NCI-H1694 treated with DMSO at 0.1 percent for 48 hours (cell line): ENCODE measurements at places on chromosomes 1 and 21.

DNA sequence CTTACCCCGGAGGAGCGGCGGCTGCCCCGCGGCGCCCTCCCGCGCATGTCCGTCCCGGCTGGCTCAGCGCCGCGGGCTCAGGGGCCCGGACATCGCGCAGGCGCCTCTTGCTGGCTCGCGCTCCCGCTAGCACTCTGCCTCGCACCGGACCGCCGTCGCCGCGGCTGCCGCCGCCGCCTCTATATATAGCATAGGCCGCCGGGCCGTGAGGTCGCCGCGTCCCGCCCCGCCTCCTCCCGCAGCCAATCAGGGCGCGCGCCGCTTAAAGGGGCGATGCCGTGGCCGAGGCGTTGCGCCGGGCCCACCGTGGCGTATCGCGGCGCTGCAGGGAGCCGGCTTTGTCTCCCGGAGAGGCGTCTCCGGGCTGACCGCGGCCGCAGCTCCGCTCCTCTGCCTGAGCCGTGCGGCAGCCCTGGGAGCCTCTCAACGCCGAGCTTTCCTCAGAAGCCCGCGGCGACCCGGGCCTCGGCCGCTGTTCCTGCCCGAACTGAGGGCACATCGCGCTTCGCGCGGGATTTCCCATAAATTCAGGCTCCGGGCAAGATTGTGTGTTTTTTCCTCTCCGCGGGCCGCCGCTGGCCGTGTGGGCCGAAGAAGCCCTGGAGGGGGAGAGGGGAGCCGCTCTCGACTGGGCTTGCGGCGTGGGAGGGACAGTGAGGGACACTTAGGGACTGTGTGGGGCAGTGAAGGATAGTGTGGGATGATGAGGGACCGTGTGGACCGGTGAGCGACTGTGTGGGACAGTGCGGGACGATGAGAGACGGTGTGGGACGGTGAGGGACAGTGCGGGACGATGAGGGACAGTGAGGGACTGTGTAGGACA, at the start of gene ERRFI1:
TSS of gene ERRFI1 (minus strand) at position 157 of the 823 bp plus-strand sequence. CDS start 10,690 bp downstream, outside the sequence.
- DNase-seq: peak; percentile 68

DNA sequence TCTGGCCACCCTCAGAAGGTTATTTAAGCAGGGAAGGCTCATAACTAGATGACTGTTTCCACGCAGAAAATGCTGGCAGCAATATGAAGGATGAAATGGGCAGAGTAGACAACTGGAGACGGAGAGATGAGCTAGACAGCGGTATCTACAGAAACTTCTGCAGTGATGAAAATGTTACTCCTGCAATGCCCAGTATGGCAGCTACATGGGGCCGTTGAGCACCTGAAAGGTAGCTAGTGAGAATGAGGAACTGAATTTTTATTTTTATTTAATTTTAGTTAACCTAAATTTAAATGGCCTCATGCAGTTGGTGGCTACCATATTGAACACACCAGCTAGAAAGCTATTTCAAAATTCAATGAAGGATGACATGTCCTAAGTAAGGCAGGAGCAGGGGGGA, 27.3 kb downstream of the SIPA1L2 start:
- DNase-seq: no peak

- DNase-seq: no peak
These were observed 86.8 kb downstream of the GDAP2 start for GRCh38 chr1:117842408-117843170.

DNA sequence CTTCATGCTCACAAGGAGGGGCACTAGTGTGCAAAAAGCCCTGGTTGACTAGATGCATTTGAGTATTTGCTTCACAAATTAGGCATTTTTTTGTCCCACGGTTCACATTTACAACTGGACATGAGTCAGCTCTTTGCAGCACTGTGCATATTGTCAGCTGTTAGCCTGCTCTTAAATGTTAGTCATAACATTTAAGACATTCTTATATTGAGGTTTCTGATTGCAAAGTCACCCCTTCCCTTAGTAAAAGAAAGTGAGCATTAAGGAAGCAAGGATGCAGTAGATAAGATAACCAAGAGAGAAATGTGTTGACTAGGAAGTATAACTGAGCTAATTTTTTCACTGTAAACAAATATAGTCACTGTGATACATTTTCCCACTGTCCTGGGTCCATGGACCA, 132.6 kb upstream of the CTTNBP2NL start:
- DNase-seq: no peak

GRCh38 chr1:12209495-12209832, 20.4 kb upstream of the VPS13D start:
- no peak for DNase-seq

- DNase-seq: no peak
These were observed 9.9 kb upstream of the CAP1 start for GRCh38 chr1:40030528-40031135.

DNA sequence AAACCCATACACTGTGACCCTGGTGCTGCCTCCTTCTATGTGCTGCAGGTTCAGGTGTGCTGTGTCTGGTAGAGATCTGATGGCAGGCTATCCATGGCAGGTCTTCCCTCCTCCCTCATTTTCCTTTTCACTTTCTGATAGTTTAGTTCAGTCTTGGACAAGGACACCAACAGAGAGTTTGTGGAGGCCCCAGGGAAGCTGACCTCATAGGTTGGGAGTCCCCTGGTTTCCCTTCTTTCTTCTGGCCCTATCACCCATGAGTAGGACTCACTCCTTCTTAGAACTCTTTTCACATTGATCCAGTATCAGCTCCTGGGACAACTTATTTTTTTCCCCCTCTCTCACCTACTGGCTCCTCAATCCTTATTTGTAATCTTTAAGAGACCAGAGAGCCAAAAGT, 8.3 kb downstream of the GRHL3 start:
- DNase-seq: no peak

- no peak for DNase-seq
These were observed 31.6 kb upstream of the C1orf146 start for GRCh38 chr1:92186081-92186480.

DNA sequence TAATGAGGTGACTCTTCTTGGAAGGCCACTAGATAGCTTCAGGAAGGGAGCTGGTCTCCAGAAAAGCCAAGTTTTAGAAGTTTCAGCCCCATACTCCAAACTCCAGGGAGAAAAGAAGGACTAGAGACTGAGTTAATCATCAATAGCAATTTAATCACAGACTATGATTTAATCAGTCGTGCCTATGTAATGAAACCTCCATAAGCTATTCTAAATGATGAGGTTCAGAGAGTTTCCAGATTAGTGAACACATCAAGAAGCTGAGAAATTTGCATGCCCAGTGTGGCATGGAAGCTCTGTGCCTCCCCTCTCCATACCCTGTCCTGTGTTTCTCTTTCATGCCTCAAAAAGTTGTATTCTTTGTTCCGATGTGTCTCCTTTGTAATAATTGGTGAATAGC, 49.2 kb upstream of the CCDC190 start:
- DNase-seq: no peak

DNA sequence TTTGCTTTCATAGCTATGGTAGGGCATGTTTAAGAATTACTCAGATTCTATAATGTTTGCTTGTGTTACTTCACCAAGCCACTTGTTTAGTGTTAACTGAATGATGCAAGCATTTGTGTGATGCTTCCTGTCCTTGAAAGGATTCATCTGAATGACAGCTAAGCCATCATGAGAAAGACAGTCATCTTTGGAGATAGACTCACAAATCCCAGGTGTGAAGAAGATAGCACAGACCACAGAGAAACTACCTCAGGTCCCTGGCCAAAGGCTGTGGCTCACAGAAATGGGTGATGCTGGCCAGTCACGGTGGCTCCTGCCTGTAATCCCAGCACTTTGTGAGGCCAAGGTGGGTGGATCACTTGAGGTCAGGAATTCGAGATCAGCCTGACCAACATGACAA, 321.4 kb downstream of the DPYD start:
- DNase-seq: no peak

DNA sequence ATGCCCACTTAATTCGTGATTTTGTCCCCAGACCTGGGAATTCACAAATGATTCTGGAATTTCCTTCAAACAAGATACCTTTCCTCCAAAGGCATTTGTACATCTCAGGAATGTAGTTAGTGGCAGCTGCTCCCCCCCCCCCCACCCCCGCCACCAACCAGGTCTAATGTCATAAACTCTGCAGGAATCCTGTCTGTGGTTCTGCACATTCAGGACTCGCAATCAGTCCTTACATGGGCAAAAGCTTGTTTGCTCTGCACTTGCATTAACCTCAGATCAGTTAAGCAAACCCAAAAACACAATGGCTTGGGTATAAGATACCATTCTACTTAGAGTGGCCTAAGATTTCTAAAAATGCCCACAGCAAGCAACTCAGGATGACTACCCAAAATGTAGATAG, 143.8 kb downstream of the TGFB2 start:
- no peak for DNase-seq

DNA sequence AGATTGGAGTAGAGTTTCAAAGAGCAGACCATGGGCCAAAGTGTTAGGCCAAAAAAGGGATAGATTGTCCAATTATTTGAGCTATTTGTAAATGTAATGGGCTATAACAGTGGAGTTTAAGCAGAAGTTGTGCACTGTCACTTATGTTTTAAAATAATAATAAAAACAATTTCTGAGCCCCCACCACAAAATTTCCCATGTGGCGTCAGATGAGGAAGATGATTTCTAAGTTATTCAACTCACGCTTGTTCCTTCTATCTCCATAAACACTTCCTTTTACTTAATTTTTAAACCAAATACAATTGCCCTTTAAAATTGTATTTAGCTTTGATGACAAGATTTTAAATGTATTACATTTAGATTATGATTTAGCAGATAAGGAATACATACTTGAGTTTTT, 330.0 kb downstream of the PTPRC start:
- no peak for DNase-seq

DNA sequence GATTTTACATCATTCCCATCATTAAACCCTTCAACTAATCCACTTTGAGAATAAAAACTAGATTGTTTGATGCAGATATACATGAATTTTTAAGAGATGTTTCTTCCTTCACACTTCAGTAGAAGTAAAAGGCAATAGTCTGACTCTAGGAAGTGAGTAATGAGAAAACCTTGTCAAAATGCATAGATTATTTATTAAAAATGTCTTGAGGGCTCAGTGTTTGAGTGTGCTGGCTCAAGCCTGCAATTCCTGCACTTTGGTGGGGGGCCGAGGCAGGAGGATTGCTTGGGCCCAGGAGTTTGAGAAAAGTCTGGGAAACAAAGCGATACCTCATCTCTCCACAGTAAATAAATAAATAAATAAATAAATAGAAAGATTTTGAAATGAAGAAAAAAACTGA, 177.1 kb downstream of the NEGR1 start:
- no peak for DNase-seq

DNA sequence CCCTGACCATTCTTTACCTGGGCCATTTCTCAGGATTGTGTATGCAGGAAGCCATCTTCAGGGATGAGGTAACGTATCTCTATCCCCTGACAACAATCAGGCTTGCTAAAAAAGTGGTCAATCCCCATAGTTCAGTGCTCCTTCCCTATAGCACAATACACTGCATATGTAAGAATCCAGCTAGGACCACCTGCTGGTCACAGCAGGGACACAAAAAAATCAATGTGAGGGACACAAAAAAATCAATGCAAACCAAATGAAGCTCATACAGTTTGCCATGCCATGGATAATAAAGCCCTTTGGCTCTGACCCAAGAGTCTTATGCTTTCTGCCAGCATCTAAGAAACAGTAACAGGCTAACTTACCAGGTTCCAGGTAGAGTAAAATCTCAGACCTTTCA, 16.3 kb downstream of the ACBD6 start:
- no peak for DNase-seq

GRCh38 chr1:66342707-66343106, 191.2 kb upstream of the SGIP1 start:
- no peak for DNase-seq

DNA sequence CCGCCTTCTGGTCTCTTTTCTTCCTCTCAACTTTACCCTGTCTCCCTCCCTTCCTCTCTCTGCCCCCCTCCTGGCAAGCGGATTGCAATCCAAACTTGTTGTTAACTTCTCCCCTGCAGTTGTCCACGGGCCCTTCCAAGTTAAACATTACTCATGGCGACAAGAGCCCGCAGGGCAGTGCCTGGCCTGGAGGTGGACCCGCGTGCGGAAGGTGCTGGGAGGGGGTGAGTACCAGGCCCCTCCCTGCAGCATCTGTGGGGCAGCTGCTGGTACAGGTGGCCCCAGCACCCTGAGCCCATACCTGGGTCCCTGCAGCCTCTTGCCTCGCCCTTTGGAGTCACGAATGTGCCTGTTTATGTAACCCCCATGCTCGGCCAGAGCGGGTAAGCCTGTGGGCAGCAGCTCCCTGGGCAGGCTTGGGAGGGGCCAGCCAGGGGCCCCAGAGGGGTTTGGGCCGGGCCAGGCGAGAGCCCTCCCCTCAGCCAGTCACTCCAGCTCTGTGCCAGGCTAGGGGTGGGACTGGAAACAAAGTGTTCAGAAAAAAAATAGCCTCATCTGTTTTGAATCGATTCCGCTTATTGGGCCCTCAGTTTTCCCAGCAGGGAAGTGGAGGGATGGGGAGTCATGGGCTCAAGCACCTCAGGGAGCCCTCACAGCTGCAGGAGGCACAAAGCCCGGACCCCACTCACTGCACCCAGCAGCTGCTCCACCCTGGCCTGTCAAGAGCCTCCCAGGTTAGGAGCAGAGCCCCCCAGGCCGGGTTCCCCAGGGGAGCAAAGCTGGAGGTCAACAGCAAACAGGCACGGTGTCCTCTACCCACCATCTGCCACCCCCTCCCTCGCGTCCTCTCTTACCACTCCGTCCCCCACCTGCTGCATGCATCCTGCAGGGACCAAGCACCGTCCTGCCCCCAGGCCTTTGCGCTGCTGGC, 14.0 kb upstream of the FAAP20 start:
- DNase-seq: no peak

GRCh38 chr1:92461364-92462097, 25.2 kb downstream of the GFI1 start:
- no peak for DNase-seq

DNA sequence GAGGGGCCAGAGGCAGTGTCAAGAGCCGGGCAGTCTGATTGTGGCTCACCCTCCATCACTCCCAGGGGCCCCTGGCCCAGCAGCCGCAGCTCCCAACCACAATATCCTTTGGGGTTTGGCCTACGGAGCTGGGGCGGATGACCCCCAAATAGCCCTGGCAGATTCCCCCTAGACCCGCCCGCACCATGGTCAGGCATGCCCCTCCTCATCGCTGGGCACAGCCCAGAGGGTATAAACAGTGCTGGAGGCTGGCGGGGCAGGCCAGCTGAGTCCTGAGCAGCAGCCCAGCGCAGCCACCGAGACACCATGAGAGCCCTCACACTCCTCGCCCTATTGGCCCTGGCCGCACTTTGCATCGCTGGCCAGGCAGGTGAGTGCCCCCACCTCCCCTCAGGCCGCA, at the start of gene BGLAP:
TSS of gene BGLAP (plus strand) at position 259 of the 400 bp plus-strand sequence. CDS start at position 307, 48 bp downstream.
- no peak for DNase-seq

DNA sequence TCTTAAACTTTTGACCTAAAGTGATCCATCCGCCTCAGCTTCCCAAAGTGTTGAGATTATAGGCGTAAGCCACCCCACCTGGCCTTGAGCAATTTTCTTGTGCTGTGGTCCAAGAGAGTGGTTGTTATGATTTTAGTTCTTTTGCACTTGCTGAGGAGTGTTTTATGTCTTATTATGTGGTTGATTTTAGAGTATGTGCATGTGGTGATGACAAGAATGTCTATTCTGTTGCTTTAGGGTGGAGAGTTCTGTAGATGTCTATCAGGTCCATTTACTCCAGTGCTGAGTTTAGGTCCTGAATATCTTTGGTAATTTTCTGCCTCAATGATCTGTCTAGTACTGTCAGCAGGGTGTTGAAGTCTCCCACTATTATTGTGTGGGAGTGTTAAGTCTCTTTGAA, 11.2 kb upstream of the S100B start:
- no peak for DNase-seq

- DNase-seq: no peak
These were observed 204.7 kb upstream of the RGS18 start for GRCh38 chr1:191953526-191953925.

- no peak for DNase-seq
These were observed 18.7 kb upstream of the PODN start for GRCh38 chr1:53043271-53043670.

- DNase-seq: peak; percentile 41
These were observed 1.3 kb downstream of the TRIM67 start for GRCh38 chr1:231162970-231163829.
